ENCODE measurements at places on chromosomes 12 and 14.

DNA sequence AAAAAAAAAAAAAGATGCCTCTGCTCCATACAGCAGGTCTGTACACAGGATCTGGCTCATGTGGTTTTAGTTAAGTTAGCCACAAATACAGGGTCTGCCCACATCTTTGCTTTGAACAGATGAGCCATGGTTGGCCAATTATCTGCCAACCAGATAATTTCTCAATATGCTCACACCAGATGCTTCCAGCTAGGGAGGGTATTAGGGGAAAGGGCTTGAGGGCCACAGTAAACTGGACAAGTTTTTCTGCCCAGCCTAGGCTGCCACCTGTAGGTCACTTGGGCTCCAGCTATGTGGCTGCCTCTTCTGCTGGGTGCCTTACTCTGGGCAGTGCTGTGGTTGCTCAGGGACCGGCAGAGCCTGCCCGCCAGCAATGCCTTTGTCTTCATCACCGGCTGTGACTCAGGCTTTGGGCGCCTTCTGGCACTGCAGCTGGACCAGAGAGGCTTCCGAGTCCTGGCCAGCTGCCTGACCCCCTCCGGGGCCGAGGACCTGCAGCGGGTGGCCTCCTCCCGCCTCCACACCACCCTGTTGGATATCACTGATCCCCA, 776 bp downstream of the RDH5 start:
- DNase-seq = no peak

- DNase-seq = no peak
These were observed 260.8 kb upstream of the G2E3 start for GRCh38 chr14:30297876-30298795.

DNA sequence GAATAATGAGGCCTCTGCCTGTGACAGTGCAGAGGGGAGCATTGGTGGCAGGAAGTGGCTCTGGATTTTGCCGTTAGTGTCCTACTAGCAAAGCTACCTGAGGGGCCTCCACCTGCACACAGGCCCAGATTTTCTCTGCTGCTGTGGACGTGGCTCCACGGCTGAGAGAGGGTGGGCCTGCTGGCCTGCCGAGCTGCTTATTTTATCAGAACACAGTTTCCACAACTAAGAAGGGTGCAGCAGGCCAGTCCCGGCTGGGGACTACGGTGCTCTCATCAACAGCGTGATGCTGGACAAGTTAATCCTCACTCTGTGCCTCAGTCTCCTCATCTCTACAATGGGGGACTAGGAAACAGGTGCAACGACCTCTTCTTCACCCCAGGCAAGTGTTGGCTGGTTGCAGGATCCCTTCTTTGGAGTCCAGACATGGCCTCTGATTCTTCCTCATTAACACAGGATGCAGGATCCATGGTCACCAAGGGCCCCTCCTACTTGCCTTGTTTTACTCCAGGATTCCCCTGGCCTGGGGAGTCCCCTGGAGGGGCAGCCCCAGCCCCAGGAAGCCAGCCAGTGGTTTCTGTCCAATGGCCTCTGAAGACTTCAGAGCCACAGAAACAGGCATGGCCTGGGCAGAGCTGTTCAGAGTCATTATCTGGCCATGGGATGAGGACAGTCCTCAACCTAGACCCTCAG, 3.3 kb downstream of the FAM181A start:
- no peak for DNase-seq

DNA sequence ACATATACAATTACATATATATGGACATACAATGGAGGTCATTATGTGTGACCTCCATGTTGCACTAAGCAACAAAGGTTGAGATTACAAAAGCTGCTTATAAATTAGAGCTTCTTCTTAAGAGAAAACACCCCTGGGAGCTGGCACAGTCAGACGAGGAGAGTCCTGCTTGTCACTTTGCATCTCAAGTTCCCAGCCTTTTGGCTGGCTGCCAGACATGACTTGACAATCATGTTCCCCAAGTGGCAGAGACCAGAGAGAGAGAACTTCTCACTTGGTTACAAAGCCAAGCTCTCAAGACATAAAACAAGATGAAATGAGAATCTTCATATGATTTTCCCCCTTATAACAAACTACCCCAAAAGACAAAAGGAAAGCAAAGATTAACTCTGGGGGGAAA, 8.5 kb upstream of the SYNJ2BP start:
- no peak for DNase-seq

DNA sequence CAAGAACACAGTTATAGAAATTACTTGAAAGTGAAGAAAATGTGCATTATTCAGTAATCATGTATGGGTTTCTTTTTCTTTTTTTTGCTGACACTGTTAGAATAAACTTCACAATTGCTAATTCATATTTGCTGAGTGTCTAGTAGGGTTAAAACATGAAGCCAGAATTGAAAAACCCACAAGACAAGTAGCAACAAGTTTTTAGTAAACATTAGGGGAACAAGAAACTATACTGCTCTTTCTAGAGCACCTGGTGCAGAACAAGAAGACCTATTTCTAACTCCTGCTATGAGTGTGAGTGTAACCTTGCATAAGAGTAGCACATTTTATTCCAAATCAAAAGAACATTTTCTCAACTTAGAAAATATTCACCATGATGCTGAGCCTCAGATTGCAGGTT, 83.2 kb downstream of the ITPR2 start:
- no peak for DNase-seq

DNA sequence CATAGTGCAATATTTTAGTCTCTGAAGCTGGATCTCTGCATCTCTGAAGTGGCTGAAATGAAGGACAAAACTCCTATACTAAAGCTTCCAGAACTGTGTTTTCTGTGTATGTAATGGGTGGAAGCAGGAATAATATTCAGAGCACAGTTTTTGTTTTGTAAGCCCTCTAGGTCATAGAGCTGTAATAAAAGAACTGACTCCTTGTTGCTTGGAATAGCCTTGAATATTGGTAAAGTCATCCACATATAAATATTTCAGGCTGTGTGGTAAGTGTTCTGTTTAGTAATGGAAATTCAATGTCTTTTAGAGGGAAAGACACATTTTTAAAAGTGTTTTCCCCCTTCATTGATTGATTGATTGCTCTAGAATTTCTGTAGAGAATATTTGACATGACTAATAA, 18.2 kb upstream of the AKAP6 start:
- DNase-seq = no peak

DNA sequence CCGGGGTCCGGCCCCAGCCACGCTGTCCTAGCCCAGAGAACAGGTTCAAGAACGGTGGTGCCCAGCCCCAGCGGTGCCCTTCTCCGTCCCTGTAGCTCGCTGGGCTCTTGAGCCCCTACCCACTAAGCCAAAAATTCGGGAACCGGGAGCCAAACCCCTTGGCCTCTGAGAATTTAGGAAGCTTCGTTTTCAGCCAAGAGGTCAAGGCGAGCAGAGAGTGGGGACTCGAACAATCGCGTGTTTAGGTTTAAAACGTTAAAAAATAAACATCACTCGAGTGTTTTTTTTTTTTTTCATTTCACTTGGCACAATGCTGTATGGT, 6.2 kb downstream of the SIX1 start:
- no peak for DNase-seq

- DNase-seq = no peak
These were observed 188.4 kb downstream of the NRXN3 start for GRCh38 chr14:78358591-78358990.

GRCh38 chr12:121883315-121883660, 5.3 kb upstream of the PSMD9 start:
- DNase-seq = no peak

- DNase-seq = no peak
These were observed 485 bp upstream of the PNMA1 start for GRCh38 chr14:73714656-73715081.

DNA sequence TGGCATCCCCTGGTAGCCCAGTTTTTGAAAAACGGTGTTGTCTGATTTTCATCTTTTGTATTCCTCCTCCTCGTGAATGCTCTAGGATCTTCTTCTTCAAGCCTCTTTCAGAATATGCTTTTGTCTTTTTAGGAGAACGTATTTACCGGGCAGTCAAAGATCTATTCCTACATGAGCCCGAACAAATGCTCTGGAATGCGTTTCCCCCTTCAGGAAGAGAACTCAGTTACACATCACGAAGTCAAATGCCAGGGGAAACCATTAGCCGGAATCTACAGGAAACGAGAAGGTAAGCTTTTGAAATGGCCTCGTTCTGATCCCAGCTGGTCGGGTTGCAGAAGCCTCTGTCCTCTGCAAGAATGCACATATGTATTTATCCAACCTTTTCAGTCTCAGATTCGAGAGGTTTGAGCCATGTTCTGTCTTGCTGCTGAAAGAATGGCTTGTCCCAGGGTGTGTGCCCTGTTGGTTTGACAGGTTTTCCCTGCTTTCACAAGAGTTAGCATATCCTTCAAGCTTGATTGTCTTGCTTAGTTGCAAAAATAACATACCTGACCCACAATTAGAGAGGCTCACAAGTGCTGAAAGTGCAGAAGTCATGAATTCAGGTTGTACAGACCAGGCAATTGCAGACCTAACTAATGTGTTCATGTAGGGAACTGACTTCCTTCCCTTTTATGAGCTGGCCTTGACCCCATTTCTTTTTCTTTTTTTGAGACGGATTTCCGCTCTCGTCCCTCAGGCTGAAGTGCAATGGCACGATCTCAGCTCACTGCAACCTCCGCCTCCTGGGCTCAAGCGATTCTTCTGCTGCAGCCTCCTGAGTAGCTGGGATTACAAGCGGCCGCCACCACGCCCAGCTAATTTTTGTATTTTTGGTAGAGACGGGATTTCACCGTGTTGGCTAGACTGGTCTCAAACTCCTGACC, 6.8 kb downstream of the KMT5A start:
- DNase-seq = no peak

- no peak for DNase-seq
These were observed 96.1 kb downstream of the ZFC3H1 start for GRCh38 chr12:71567537-71567936.

DNA sequence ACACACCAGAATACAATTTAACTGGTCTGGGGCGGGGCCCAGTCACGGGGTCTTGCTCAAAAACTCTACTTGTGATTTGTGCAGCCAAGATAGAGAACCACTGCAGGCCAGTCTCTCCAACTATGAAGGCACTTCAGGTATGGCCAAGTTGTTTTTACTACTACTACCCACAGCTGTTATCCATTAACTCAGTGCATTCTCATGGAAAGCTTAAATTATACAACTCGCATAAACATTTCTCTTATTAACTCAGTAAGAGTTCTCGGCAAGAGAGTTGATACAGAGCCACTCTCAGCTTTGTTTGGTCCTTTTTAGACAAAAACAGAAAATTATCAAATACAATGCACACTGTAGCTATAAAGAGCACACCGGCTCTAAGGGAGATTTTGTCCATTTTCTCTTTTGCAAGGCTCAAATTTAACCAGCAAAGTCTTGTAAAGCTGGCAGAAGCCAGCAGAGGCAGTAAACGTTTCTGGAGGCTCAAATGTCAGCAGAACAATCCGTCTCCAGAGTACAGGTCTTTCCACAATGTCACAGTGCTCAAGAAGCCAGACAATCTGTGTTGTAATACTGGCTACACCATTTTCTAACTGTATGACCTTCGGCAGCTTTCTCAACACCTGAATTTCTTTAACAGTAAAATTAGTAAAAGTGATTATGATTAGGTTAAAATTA, 85.9 kb downstream of the PTGER2 start:
- no peak for DNase-seq

DNA sequence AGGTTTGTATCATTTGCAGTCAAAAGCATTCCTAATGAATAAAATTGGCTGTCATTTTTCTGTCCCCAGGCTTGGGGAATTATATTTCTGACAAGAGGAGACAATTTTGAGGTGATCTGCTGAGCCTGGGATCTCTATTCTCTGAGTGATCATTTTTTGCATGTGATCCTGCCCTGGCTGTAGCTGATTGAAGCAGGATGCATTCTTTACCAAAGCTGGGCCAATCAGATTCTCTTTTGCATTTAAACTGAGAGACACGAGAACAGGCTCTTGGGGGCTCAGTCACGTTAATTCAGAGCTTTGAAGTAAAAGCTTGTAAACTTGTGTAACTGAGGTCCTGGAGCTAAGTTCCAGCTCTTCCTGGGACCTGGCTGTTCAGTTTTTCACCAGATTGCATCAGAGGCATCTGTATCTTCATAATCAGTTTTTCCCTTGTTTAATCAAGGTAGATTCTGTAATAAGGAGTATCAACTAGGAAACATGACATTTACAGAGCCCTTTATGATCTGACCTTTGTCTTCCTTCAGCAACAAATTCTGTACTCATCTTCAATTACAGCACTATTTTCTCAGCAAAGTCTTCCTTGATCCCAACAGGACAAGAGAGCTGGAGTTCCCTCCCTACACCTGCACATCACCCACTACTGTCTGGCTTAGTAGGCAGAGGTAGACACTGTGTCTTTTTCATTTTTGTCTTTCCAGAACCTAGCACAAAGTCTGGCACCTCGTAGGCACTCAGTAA, 35.0 kb upstream of the MANSC4 start:
- DNase-seq = no peak

Measured in NCI-H774 (cell line).